ENCODE measurements at places on chromosomes 1 and 21. TPM values are rescaled to one million over a fixed set of nuclear protein-coding genes. Genes with fewer than 3 reads are reported as not detected.

KRTAP12-2 gene
- total RNA-seq = not detected

TAGLN2 gene
- total RNA-seq = 110 TPM

OPTC gene
- total RNA-seq = not detected

SLC22A15 gene
- total RNA-seq = 8.4 TPM

SPRR2F gene
- total RNA-seq = not detected

IVL gene
- not detected for total RNA-seq

RHD gene
- total RNA-seq = not detected

IL6R gene
- total RNA-seq = 10.5 TPM

COL6A1 gene
- 154 TPM for total RNA-seq

MCOLN2 gene
- total RNA-seq = 0.19 TPM

NGF gene
- total RNA-seq = 5.3 TPM

FABP3 gene
- 4,737 TPM for total RNA-seq

Data from left ventricle myocardium inferior (tissue), 1 donor.